Cortex of kidney (tissue), 1 donor: ENCODE measurements at places on chromosomes 4 and X.

DNA sequence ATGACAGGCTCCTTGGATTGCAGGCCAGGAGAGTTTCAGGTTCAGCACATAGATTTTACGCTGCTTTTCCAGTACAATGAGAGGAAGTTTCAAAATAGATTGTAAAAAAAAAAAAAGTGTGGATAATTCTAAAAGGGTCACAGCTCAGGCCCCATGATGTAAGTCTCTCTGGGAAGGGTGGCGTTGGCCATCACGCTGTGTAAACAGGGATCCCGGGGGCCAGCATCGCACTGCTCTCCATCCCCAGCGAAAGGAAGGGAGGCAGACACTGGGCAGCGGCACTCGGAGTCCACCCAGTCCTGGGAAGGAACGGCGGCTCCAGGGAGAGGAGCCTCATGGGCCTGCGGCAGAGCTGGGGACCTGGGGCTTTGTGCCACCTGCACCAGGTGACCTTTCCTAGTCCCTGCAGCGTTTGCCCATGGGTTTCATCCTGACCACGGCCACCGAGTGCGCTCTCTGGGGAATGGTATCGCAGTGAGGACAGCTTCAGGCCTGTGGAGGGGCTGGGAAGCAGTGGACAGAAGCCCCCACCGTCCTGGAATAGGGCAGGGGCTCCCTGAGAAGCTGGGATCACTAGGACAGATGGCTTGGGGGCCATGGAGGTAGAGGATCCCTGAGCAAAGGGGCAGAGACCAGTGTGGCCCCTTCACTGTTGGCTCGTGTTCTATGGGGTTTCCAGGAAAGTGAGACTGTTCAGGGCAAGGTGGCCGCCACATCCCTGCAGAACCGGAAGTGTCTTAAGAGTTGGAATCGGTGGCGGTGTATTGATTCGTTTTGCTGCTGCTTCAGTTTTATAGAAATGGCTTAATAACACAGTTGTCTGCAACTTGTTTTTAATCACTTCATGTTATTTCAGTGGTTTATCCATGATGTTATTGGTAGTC is 38.9 kb downstream of the RGS12 start:
- no peak for DNase-seq

DNA sequence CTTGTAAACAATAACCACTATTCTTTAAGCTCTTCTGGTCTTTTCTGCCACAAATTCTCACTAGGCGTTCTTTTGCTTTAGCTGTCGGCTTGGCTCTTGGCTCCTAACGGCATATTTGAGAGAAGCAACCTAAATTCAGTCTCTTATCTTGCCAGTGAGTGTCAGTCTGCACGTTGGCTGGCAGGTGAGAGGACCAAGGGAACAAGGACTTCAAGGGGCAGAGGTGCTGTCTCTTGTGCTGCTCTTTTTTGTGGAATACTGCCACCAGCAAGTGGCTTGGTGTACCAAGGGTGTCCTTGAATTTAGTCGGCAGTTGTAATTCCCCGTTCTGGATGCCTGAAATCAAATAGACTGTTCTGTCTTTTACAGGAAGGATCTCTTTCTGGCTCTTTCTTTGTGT is 77.8 kb upstream of the SLC4A4 start:
- DNase-seq = no peak

- no peak for DNase-seq
These were observed 93.2 kb upstream of the MAPK10 start for GRCh38 chr4:86452924-86453531.

GRCh38 chr4:6916587-6917460 is 7.2 kb downstream of the TBC1D14 start:
- DNase-seq = no peak

DNA sequence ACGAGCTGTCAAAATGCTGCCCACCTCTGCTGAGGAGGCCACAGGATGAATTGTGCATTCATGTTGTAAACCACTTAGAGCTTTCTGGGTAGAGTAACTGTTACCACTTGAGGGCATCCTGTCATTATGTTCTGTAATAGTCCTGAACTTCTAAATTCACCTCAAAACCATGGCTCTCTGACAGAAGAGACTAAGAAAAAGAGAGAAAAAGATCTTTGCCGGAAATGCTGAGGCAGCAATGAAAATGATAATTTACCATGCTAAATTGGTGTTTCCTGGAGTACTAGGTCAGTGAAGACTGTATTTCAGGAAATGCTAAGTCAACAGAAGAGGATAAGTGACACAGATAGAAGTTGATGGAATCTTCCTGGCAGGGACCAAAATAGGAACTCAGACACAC is 942.3 kb upstream of the SLIT2 start:
- DNase-seq = no peak

DNA sequence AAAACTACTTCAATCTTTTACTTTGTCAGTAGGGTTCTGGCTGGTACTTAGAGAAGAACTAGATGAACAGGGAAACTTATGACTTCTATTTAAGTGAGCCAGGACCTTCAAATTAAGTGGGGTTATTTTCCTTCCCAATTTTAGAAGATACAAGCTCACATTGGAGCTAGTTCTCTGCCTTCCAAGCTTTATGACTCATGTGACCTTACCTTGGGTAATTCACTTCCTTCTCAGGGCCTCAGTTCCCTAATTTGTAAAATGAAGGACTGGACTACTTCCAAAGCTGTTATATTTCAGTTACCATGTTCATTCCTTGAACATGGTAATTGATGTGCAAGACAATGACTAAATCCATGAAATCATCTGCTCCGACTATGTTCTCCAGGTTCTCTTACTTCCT is 32.0 kb upstream of the DCX start:
- DNase-seq = no peak

DNA sequence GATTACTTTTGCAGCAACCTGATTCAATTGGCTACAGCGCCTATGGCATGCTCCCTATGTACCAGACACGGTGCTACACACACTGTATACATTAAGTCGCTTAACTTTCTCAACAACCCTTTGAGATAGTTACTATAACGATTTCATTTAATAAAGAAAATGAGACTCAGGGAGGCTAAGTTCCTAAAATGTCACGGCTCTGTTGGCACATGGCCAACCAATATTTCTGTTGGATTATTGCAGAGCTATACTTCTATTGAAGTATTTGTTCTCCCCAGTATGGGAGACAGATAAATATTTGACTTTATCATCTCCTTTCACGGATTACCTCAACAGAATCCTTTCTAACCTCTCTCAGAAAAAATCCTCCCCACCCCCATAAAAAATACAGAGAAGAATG is 25.3 kb downstream of the CLNK start:
- DNase-seq = no peak

DNA sequence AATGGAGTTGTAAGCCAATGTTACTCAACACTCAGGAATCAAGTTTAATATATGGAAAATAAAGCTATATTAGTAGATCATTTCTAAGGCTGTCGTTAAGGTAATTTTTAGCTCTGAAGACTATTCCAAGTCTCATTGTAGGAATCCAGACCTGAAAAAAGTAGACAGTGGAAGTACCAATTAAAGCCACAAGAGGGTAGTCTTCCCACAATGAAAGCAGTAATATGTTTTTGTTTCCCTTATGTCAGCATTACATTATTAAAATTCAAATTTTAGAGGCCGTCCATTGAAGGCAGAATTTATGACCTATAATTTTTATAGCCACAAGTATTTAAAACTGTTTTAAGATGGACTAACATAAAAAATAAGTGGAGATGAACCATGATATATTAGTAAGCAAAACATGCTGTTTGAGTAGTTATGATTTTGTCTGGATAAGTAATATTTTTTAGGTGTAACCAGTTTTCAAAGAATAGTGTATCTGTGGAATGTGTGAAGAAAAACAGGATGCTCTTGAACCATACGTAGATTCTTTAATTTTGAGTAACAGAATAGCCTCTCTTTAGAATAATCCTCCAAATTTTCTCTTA is 372.6 kb upstream of the TECRL start:
- DNase-seq = no peak

- no peak for DNase-seq
These were observed 316.7 kb upstream of the IGFBP7 start for GRCh38 chr4:57426779-57427395.

- DNase-seq = no peak
These were observed 47.5 kb downstream of the CPE start for GRCh38 chr4:165426331-165426730.

DNA sequence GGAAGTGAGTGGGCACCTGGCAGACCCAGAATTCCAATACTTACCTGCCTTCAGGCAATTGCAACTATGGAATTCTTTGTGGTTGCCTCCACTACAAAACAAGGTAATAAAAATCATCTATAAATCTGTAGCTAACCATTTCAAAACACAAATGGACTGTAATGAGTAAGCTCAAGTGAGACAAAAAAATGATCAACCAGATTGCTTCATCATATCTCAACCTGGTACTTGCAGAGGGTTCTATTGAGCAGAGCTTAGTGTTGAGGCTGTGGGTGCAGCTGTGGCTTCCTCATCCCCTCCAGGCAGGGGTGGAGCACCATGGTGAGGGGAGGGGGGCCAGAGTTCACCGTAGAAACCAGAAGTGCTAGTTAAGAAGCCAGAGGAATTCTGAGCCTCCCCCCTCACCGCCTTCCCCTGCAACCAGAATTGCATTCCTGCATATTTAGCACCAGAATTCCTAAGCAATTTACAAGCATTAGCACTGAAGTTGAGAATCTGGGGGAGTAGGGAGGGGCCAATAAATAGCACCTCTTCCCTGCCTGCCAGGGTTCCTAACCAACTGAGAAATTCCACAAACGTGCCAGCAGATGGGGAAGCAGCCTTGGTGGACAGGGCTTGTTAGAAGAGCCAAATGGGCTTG is 11.5 kb downstream of the CTAG1A start:
- DNase-seq = no peak

DNA sequence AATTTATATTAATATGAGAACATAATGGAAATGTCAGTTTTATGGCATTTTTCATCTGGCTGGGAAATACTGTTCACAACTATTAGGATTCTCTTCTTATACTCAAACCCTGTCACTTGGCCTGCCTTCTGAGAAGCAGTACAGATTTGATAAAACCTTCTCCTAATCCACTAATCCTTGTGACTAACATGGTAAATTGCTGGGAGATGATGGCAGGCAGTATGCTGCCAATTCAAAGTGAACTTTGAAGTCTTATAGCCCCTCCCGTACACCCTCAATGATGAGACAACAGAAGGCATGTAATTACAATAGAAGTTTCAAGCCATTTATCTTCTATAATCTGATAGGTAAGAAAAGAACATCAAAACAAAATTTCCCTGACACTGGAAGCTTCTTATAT is 36.9 kb downstream of the PAQR3 start:
- DNase-seq = no peak

GRCh38 chr4:5018096-5018495 is 1.2 kb downstream of the CYTL1 start:
- no peak for DNase-seq

- DNase-seq = no peak
These were observed 136.1 kb downstream of the MAD2L1 start for GRCh38 chr4:119930546-119930945.

GRCh38 chr4:46909078-46909477 is at the start of gene COX7B2:
COX7B2 (minus strand) TSS chr4:46909245; CDS start chr4:46735192, 174,053 bp downstream.
- no peak for DNase-seq

GRCh38 chrX:133574716-133575115 is 159.4 kb upstream of the GPC4 start:
- DNase-seq = no peak

DNA sequence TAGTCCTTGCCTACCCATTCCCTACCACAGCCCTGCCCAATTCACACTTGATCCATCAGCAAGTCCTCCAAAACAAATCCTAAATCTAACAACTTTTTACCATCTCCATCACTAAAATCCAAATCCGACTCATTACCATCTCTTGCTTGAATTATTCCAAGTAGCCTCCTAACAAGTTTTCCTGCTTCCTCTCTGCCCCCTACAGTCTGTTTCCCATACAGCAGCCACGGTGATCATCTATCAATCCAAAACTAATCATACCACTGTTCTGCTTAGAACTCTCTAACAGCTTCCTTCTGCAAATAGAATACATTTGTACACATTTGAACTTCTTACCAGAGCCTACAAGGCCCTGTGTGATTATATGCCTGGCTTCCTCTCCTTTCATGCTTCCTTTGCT is 133.0 kb downstream of the SHROOM4 start:
- DNase-seq = no peak

DNA sequence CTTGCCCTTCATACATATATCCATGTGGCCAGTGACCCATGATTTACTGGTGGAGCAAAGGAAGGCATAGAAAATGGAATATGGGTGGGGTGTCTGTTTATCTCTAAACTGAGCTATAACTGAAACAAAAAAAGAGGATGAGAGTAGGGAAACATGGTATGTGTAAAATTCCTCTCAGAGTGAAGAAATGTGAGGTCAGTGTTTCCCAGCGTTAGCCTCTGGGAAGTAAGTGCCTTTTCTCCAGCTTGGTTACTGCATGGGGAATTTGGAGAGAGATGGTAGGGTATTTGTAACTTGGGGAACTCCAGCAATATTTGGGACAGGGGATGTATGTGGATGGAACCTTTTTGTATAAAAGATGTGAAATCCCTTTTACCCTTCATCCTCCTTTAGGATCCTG is 89.4 kb downstream of the AFF1 start:
- no peak for DNase-seq

DNA sequence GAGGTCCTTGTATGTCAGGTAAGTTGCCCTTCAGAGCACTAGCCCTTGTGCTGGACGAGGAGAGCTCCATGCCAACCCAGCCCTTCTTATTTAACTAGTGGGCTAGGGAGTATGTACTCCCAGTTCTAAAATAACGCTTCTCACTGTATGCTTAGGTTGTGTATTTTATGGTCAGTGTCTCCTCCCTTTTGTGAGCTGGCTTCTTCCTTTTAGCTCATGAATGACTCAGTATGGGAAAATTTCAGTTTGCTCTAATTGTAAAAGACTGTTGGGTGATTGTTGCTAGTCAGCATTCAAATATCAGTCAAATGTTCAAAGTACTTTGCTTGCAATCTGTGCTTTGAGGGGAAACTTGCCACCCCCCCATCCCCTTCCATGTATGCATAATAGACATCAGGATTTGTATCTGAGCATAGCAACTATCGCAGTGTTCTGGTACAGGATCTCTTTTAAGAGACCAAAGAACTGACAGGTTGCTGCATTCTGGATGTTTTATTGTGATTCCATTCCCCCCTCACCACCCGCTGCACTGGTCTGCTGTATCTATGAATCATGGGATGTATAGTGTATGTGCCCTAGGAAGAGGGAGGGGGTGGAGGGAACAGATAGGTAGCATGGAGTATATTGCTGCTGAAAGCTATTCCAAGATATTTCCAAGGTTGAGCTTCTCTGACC is 34.7 kb downstream of the DLG3 start:
- no peak for DNase-seq

DNA sequence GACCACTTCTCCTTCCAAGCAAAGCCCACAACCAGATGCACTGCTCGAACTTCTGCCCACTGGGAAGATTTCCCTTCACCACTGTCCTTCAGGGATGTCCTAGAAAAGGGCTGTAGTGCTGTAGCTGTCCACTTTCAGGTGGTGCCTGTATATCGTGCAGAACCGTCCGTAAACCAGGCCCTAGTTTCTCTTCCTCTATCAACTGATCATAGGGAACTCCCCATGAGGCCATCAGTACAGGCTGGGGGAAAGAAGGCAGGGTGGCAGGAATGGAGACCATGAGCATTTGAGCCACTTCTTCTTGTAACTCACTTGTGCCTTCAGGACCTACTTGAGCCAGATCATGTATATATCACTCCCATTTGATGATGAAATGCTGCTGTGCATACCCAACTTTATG is 57.3 kb upstream of the FAM9B start:
- DNase-seq = no peak

GRCh38 chr4:53764761-53765490 is 173.6 kb upstream of the LNX1 start:
- no peak for DNase-seq

- no peak for DNase-seq
These were observed 63.1 kb downstream of the SERPINA7 start for GRCh38 chrX:105975382-105975781.

GRCh38 chr4:150289198-150289597 is 211.0 kb downstream of the DCLK2 start:
- DNase-seq = no peak

- DNase-seq = no peak
These were observed 75.3 kb upstream of the USP38 start for GRCh38 chr4:143109376-143109775.
